ENCODE measurements at places on chromosomes 11 and 22.

GRCh38 chr11:71246559-71246958, 5.8 kb downstream of the SHANK2 start:
- no peak for DNase-seq

DNA sequence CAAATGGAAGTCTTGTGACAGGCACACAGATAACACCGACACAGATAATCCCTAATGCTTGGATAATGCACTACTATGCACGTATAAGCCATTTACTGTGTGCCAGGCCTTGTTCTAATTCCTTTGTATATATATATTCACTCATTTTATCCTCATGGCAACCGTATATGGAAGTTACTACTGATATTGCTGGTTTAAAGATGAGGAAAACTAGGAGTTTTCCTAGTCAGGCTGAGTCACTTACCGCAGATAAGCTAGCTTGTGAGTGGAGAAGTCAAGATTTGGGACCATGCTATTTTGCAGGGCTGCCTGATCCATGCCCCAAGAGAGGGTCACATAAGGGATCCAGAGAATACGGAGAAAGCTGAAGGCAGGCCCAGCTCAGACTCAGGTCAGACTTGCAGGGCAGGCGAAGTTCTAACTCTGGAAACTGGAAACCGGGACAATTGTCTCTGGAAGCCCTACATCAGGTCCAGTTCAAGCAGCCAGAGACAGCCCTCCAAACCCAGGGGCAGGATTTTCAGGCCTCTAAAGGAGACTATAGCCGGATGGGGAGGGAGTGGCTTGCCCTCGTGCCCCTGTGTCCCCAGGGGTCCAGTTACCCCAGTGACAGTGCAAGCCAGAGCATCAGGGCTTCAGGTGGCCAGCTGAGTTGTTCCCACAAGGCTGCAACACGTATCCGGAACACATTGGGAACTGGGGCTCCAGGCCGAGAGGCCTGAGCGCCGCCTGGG, 534.8 kb downstream of the INSC start:
- DNase-seq = no peak

- no peak for DNase-seq
Observed at GRCh38 chr22:35684270-35684700, 33.4 kb upstream of the APOL5 start.

DNA sequence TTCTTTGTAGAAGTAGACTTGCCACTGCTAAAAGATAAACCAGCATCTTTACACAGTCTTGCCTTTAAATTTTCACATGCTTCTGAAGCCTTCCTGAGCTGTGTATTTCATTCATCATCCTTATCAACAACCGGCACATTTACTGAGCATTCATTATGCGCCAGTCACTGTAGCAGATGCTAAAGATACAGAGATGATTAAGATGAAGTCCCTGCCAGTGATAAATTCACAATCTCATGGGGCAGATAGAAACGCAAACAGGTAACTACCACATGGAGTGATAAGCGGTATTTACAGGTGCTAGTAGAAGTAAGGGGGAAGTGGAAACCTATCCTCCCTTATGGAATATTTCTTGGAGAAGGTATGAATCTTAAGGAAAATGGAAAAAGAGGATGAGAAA, 67.2 kb downstream of the PRCP start:
- no peak for DNase-seq

DNA sequence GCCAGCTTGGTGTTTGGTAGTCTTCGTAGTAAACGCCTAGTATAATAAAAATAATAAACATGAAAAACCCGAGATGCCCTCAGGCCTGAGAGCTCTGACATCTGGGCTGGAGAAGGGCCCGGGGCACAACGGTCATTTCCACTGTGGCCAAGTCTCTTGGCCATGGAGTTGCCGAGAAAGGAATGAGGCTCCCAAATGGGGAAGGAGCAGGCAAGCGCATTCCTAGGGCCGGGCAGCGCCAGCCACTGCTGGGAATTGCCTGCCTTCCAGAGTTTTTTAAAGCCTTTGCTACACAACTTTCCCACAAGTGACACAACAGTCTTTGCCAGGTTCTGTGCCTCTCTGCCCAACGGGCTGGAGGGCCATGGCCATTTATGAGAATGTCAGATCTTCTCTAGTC, 103.4 kb downstream of the NAV2 start:
- no peak for DNase-seq

DNA sequence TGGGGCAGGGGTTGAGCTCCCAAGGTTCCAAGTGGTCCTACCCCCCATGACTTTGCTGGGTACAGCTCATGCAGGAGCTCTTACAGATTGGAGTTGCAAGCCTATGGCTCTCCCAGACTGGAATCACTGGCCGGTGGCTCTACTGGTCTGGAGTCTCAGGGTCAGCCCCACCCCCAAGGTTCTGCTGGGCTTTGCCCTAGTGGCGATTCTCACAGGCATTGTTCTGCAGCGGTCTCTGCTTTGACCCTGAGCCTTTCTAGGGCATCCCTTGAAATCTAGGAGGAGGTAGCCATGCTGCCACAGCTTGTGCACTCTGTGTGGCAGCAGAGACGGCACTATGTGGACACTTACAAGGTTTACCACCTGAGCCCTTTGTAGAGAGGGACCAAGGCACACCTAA, 49.3 kb upstream of the HMGXB4 start:
- no peak for DNase-seq
